Stimulated activated CD4-positive, alpha-beta T cell treated with anti-CD3 and anti-CD28 coated beads, Interleukin-15, amount 100 ng/mL, for 1 hour (primary cell): ENCODE measurements at places on chromosomes 2 and 18.

- DNase-seq = no peak
Observed at GRCh38 chr2:70775141-70775540, 7.1 kb upstream of the ADD2 start.

GRCh38 chr2:153946036-153946435, 74.3 kb downstream of the GALNT13 start:
- no peak for DNase-seq

GRCh38 chr18:57050310-57050949, 96.5 kb upstream of the BOD1L2 start:
- DNase-seq = no peak

GRCh38 chr2:232898592-232899543, 28.8 kb downstream of the SNORC start:
- no peak for DNase-seq

GRCh38 chr2:165467921-165468320, 1.6 kb upstream of the CSRNP3 start:
- no peak for DNase-seq

- DNase-seq = no peak
Observed at GRCh38 chr2:31434911-31435310, 20.4 kb upstream of the XDH start.

DNA sequence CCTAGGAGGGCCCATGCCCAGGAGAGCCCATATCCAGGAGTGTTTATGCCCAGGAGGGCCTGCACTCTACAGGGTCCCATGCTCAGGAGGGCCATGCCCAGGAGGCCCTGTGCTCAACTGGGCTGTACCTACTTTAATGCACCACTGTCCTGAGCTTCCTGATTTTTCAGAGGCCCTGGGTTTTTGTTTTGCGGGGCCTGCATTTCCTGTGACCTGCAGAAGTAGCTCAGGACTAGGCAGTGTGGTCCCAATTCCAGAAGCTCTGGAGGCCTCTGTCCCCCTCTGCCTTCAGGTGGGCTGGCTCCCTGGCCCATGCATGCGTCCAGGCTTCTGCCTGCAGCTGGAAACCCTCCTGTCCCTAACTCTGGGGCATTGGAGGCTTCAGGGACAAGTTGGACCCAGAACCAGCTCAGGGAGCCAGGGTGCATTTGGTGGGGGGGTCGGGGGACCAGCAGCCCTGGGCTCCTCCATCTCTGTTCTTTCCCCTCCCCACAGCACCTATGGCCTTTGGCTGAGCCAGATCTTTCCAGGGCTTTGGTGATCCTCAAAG, 10.8 kb downstream of the GPR35 start:
- no peak for DNase-seq

- DNase-seq = no peak
Observed at GRCh38 chr18:8526332-8526731, 82.9 kb upstream of the RAB12 start.

GRCh38 chr18:48673853-48674721, 135.3 kb downstream of the CTIF start:
- no peak for DNase-seq

GRCh38 chr18:58158459-58158858, 114.4 kb downstream of the NEDD4L start:
- no peak for DNase-seq

GRCh38 chr18:52288403-52289004, 51.5 kb upstream of the DCC start:
- no peak for DNase-seq
